Large intestine (tissue), 12 donors: ENCODE measurements at places on chromosomes 4 and X.

DNA sequence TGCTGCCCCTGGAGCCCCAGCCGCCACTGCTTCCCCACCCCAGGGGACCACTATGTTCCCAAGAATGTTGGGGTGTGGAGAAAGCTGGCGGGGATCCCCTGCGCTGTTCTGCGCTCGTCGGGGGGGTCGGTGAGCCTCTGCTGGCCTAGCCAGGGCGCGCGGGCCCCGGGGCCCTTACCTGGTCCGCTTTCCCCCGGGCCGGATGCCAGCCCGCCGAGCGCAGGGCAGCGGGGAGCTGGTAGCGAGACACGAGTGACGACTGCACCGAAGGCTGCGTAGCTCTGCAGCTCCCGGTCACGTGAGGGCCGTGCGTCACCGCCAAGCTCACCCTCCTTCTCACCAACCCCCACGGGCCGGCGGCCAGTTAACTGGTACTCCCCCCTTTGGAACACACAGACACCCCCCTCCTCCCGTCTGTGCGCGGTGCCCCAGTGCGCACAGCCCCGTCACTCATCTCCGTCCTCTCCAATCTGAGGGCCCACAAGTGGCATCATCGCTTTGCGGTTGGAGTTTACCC lies at the start of gene BEX1:
TSS of gene BEX1 (minus strand) at position 254 of the 517 bp plus-strand sequence. CDS start 897 bp downstream, outside the sequence.
- DNase-seq, result peak; percentile 52

DNA sequence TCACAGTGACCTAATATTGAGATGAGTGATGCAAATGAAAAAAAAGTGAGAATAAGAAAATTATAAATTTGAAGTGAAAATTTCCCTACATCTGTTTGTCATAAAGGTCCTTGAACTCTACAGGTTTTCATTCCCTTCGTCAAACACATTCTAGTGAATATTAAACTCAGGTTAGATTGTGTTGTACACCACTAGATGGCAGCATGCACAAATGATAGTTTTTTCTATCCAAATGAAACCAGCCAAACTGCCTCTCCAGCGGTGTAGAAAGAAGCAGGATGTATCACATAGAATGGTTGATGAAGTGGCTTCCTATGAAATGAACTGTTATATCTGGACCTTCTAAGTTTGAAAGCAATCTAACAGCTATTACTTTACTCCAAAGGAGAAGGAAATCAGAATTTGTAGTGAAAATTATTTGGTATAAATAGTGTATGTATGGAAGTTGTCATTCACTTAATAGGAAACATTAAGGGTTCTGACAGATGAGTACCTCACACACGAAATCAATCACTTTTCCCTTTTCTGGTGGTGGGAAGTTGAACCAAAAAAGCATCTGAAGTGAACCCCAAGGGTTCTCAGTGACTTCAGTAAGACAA lies 382.7 kb downstream of the UNC5C start:
- DNase-seq, result peak; percentile 40

GRCh38 chrX:149037281-149037870 lies 467.7 kb downstream of the IDS start:
- no peak for DNase-seq

DNA sequence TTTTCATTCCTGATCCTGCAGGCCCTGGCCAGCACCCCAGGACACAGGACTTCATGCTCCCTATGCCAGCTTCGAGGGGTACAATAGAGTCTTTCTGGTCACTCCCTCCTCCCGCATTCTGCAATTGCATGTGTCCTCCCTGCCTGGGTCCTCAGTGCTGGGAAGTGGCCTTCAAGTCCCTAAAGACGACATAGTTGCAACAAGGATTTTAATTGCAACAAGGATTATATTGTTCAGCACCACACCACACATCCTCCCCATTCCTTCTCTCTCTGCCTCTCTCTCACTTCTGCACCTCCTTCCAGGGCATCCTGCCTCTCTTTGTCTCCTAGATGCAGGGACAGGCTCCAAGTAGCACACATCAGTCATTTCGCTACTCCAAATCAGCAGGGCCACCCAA lies 25.5 kb downstream of the SCD5 start:
- no peak for DNase-seq

DNA sequence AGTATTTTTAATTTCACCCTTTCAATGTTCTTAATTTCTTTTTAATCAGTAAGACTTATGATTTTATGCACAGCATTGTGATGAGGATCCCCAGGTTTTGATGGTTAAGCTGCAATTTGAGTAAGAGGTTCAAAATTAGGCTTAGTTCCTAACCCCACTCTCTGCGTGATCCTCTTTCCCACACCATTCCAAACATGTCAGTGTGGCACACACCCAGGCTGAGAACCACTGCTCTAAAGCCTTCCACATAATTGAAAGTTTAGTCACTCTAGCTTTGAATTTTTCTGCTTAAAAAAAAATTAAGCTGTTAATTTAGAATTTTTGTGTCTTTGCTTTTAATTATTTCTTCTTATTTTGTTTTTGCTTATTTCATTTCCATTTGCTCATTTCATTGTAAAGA lies 68.8 kb upstream of the SLC7A11 start:
- no peak for DNase-seq

DNA sequence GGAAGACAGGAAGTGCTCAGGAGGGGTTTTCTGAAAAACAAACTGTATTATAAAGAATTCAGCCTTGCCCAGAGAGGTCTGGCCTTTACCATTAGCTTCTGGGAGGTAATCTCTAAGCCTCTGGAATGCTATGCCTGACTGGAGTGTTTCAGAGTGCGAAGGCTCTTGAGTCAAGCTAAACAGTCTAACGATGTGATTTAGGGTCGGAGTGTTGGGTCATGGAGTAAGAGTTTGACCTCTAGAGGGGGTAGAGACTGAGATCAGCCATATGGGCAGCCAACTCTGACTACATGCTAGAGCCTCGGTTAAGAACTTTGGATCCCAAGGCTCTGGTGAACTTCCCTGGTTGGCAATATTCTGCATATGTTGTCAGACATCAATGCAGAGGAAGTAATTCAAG lies 15.0 kb downstream of the BOD1L1 start:
- DNase-seq, result no peak

GRCh38 chr4:123418351-123418931 lies 21.8 kb downstream of the SPRY1 start:
- peak; percentile 70 for DNase-seq

DNA sequence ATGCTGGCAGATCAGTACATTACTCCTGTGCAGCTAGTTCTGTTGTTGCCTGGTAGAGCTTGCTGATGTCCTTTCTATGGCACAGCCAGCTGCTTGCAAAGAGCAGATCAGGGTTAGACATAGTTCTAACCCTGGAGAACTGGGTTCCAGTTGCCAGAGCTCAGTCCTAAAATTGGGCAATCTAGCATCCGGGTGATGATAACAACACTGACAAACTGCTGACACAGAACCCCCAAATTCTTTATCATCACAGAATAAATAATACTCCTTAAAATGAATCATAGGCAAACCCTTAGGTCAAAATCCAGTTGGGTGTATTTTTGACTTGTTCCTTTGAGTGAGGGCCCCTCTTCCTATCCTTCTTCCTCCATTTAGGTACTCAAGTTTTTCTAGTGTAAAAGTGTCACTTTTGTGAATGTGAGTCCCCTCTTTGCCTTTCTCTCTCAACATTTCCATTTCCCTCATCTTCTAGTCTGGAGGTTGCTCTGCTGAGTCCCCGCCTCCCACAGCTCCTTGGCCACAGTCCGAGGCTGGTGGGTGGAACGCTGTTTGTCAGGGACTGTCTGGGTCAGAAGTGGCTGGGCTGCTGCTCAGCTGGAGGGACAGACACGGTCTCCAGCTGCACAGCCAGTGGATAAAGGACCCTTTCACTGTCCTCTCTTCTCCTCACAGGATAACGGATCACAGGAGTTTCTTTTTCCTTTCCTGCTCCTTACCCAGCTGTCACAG lies 93.6 kb upstream of the RASGEF1B start:
- peak; percentile 55 for DNase-seq

DNA sequence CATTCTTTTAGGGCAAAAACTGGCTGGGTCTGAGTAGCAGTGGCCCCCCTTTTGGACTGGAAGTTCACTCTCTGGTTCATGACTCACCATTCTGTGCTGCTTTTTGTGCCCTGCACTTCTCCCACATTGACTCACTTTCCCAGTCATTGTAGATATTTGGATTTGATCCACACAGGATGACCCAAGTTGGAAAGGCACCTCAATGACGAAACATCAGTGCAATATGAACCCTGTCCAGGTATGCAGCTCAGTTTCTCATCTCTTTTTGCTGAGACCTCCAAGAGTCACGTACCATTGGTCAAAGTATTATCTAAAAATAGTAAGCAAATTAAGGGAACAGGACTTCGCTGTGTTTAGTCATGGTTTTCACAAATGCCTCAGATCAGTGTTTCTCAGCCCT lies 92.7 kb downstream of the CBLL2 start:
- DNase-seq, result no peak
